ENCODE measurements at places on chromosomes 2 and 18.
A peak's percentile ranks its signal among the peaks of the same experiment; 100 is the strongest.

GRCh38 chr2:205892251-205892655 lies 193.7 kb downstream of the INO80D start:
- no peak for DNase-seq

DNA sequence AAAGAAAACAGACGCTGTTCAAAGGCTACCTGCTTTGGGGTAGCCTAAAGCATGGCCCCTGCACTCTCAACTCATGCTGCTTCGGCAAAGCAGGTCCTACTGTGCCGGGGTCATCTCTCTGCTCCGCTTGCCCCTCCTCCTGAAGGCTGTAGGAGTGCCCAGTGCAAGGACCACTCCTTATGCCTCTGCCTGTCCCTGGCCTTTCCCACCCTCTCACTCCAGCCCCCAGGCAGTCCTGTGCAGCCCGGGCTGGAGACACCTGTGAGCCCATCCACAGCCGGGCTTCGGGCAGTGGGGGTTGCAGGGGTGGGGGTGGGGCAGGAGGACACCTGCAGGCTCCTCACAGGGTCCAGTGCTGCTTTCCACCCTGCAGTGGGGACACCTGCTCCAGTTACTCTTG lies 69.1 kb downstream of the ACKR3 start:
- peak; percentile 34 for DNase-seq

- DNase-seq: no peak
Observed at GRCh38 chr18:68740966-68741365, 26.1 kb upstream of the TMX3 start.

GRCh38 chr2:27860111-27860510 lies 30.1 kb downstream of the RBKS start:
- no peak for DNase-seq

- no peak for DNase-seq
Observed at GRCh38 chr18:5066380-5066977, 130.6 kb downstream of the AKAIN1 start.

- no peak for DNase-seq
Observed at GRCh38 chr2:48568547-48568946, 38.6 kb downstream of the STON1 start.

- no peak for DNase-seq
Observed at GRCh38 chr2:225458431-225459117, 59.1 kb downstream of the NYAP2 start.

DNA sequence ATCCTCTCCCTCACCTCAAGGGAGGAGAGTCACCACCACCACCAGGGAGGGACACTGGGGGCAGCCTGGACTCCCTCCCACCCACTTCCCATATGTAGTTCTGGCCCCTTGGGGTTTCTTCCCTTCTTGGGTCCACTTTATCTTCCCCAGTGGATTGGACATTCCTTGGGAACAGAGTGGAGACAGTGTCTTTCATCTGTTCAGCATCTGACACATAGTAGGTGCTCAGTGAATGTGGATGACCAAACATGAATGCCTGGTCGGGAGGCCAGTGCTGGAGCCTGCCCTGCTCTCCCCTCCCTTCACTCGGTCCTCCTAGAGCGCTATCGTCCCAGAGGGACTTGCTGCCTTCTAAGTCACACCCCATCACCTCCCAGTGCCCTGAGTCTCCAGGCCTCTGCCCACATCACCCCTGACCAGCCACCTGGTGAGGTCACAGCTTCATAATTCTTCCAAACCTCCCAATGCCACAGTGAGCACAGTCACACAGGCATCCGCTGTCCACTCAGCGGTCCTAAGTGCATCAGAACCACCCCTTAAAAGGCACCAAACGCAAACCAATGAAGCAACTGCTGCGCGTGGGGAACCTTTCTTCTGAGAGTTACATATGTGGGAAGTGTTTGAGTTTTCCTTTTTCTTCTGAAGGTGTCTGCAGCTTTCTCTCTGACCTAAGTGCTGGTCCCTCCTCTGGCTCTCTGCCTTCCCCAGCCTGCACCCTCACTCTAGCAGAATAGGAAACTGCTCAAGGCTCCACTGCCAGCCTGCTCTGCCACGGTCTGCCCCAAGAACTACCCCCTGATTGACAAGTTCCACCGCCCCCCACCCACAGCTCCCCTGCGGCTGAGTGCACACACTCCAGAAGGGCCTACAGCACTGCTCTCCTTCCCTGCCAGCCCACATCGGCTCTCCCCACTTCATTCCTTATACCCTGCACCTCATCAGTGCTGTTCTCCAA lies 7.2 kb upstream of the SFXN5 start:
- no peak for DNase-seq

DNA sequence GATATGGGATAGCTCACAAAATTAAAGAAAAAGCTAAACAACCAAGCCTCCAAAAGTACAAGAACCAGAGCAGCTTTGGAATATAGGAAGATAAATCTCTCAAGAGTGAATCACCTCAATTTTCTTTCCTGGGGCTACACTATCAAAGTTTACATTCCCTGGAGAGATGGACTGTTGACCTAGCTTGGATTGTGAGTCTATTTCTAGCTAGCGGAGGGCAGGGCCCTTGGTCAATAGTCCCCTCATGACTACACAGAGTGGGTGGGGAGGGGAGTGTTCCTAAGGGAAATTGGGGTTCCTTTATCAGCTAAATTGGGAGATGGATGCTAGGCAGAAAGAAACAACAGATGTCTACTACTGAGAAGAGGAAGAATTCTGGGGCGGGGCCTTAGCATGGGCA lies 29.9 kb upstream of the EIF2AK3 start:
- no peak for DNase-seq

DNA sequence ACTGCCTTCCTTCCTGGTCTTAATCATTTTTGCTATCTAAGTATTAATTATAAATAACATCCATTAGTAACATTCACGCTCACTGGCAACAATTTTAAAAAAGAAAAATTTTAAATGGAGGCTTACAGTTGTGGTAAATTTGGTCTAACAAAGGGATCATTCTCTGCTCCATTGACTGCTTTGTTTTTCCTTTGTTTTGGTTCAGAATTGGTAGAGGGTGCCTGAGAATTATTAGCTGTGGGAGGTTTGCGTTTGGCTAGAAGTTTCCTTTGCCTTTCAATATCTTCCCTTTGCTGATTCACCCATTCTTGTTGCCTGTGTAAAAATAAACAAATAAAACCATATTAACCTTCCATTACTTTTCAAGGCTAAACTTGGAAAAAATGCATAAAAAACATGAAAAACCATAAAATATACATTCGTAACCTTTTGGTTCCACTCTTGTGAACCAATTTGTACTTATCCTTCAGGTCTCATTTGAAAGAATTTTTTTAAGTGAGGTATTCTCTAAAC lies 114.6 kb downstream of the TLK1 start:
- no peak for DNase-seq

DNA sequence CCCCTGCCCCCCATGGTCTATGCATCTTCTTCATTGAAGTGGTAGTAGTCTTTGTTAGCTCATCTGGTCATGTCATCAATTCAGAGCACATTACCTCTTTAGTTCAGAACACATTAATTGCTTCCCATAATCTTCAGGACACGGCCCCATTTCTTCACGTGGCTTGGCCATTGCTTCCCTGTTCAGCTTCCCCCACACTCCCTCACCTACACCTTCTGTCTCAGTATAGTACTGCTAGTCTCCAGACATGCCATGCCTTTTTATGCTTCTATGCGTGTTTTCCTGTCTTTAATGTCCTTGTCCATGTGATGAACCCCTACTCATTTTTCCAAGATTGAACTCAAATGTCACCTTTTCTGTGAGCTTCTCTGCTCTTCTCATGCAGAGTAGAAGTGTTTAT lies 35.1 kb downstream of the MSH2 start:
- no peak for DNase-seq

DNA sequence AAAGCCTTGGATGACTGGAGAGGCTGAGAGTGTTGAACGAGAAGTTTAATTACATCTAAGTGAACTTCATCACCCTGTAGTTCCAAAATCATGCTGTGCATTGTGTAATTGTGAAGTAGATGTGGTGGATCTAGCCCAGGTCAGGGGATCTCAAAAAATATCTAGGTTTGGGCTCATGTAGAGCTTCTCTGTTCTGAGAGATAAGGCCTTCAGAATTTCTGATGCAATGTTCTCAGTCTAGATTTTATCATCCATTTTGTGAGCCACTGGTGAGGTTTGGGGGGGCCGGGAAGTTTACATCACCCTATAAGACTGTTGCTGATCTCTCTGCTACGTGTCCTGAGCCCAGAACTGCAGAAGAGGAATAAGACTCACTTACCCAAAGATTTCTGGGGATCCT lies 719.4 kb downstream of the SOCS6 start:
- DNase-seq: no peak

- DNase-seq: no peak
Observed at GRCh38 chr2:240895656-240896388, at the start of gene MAB21L4. TSS of gene MAB21L4 (minus strand) at chr2:240896156. CDS start at chr2:240895997, 159 bp downstream.

DNA sequence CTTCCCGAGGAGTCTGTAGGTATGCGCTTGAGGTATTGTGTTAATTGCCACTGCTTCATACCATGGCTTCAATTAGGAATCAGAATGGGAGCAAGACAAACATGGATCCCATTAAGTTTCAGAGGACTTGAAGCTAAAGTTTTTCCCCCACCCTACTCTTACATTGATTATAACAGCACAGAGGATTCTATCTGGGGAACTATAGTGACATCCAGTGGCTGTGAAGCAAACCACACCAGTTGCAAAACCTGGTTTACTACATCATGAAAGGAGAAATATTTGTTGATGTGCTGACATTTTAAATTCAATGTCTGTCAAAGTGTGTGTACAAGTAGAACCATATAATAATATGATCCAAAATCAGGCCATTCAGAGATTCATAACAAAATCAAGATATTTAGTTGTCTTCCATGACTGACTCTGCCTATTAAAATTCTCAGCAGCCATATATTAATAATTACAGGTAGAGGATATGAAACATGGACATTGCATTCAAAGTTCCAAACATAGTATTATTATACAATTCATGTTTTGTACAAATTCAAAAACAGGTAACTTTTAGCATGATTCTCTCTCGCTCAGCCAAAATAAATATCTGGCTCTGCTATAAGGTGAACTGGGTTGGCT lies 82.9 kb downstream of the GRB14 start:
- no peak for DNase-seq

GRCh38 chr18:9969247-9969646 lies 55.4 kb downstream of the VAPA start:
- no peak for DNase-seq

GRCh38 chr2:28754321-28754720 lies 2.7 kb downstream of the PPP1CB start:
- no peak for DNase-seq

GRCh38 chr18:61774846-61775245 lies 118.0 kb downstream of the RNF152 start:
- DNase-seq: no peak

DNA sequence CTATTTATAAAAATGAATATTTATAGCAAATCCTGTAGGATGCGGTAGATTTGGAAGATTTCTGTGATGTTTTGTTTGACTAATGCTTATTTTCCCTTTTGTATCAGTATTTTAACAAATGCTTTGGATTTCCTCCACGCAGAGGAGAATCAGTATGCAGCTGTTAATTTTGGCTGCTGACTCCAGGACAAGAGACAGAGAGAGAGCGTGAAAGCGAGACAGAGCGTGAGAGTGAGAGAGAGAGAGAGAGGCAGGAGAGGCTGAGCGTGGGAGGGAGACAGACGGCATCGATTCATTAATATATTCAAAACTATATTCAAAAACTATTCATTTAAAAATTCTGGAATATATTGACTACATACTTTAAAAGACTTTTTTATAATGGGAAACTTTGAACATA lies 62.5 kb downstream of the RRM2 start:
- no peak for DNase-seq

DNA sequence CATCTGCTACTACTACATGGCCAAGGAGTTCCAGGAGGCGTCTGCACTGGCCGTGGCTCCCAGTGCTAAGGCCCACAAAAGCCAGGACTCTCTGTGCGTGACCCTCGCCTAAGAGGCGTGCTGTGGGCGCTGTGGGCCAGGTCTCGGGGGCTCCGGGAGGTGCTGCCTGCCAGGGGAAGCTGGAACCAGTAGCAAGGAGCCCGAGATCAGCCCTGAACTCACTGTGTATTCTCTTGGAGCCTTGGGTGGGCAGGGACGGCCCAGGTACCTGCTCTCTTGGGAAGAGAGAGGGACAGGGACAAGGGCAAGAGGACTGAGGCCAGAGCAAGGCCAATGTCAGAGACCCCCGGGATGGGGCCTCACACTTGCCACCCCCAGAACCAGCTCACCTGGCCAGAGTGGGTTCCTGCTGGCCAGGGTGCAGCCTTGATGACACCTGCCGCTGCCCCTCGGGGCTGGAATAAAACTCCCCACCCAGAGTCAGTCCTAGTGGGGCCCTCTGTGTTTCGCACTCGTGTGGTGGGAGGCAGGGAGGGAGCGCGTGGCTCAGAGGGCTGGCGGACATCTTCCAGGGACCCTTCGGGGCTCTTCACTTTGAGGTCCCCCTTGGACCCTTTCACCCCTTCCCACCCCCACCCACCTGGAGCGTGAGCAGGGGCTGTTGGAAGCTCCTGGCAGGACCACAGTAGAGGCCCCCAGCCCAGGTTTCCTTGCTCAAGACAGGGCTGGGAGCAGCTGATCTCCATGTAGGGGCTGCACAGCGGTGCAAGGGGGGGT lies 5.7 kb downstream of the GPR35 start:
- DNase-seq: peak; percentile 35

GRCh38 chr2:219983836-219984235 lies 356.4 kb downstream of the SLC4A3 start:
- no peak for DNase-seq

DNA sequence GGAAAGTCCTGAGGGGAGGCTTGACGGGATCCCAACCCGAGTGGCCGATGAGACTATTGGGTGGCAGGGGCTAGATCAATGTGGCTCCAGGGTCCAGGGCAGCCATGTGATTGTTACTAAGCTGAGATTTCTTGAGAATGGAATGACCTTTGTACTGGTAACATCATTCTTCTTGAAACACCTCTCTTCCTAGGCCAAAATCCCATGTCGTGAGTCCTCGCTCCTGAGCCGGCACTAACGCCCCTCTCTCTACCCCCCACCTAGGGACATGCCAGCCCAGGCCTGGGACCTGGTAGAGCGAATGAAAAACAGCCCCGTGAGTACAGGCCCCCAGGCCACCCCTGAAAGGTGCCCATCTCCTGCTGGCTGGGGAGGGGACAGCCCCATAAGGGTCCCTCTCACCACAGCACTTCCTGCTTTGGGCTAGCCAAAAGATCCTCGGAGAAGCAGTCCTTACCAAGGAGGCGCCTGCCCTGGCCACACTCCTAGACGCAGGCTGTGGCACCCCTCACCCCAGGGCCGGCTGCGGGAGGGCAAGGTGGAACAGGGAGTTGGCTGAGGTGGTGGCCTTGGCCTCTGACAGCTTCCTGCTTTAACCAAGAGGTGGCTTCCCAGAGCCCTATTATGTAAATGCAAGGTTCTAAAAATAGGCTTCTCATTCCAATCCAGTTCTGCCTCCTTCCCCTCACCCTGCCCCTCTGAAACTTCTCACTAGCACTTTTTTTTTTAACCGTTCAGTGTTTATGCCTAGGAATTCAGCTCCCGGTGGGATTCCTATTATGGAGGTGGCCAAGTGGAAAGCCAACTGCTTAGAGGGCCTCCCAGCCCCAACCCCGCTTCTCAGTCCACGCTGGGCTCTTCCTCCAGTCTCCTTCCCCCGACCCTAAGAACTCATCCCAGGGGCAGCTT lies 126.6 kb upstream of the PPP1CB start:
- DNase-seq: no peak

GRCh38 chr2:227536445-227536844 lies 62.2 kb upstream of the SCYGR2 start:
- no peak for DNase-seq

GRCh38 chr2:104413890-104414289 lies 440.0 kb upstream of the POU3F3 start:
- no peak for DNase-seq

Data from right forelimb (tissue), 1 donor.